ENCODE measurements at places on chromosomes 2 and 18. TPM values are rescaled to one million over a fixed set of nuclear protein-coding genes. Genes with fewer than 3 reads are reported as not detected.

- DNase-seq = no peak
Observed at GRCh38 chr2:239970004-239970623, 55.0 kb downstream of the NDUFA10 start.

GRCh38 chr2:57809230-57809629 is 237.4 kb upstream of the VRK2 start:
- DNase-seq = no peak

The IL36B gene
- not detected for total RNA-seq

GRCh38 chr2:109057686-109058085 is 68.7 kb upstream of the EDAR start:
- no peak for DNase-seq

DNA sequence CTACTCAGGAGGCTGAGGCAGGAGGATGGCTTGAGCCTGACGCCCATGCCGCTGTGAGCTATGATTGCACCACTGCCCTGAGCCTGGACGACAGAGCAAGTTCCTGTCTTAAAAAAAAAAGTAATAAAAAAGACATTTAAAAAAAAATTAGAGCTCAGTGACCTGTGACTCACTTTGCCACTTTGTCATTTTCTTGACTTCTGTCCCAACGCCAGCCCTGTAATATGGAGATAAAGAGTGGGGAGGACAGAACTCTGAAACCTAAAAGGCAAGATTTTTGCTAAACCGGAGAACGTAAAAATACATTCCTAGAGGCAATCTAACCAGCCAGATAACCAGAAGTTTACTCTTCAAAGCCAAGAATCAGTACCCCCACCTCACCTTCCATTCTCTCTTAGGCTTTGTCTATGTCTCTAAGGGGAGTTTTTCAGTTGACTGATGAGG is 49.0 kb downstream of the PRKRA start:
- no peak for DNase-seq

The DNAJC5G gene
- total RNA-seq = not detected

- no peak for DNase-seq
Observed at GRCh38 chr2:172179045-172179701, 76.5 kb upstream of the DLX2 start.

- DNase-seq = no peak
Observed at GRCh38 chr2:56502616-56503015, 318.8 kb downstream of the CCDC85A start.

- no peak for DNase-seq
Observed at GRCh38 chr2:69422198-69422597, 15.0 kb downstream of the NFU1 start.

DNA sequence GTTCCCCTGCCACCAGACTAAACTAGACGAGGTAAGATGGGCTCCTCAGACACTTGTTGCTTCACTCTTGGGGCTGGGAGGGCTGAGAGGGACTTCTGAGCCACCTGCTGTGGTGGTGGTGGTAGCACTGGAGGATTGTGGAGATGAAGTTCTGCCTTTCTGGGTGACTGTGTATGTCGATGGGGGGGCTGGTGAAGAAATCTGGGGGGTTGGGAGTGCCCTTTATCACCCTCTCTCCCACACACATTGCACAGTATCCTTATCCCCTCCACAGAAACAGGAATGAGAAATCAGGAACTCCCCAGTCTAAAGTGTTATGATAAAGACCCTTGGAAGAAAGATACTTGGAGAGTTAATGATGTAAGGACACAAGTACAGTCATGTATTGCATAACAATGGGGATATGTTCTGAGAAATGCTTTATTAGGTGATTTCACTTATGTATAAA is 38.5 kb downstream of the HK2 start:
- DNase-seq = no peak

- DNase-seq = no peak
Observed at GRCh38 chr2:73992036-73992435, 7.3 kb downstream of the TET3 start.

The OTX1 gene
- 3.0 TPM for total RNA-seq

- no peak for DNase-seq
Observed at GRCh38 chr2:150860301-150860700, 372.8 kb upstream of the RND3 start.

DNA sequence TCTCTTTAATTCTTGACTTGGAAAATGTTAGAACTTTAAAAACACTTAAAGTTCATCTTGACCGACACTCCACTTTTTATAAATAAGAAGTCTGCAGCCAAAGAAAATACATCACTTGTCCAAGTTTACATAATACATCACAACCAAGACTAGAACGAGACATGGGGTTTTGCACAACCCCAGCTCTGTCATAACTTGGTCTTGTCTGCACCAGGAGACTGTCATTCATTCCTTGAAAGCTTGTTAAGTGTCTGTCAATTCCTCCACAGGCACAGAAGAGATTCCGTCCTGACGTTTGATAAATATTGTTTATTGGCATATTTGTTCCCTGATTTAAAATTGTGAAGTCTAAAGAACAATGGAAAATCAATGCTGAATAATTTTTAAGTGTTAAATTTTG is 139.5 kb upstream of the SETBP1 start:
- no peak for DNase-seq

DNA sequence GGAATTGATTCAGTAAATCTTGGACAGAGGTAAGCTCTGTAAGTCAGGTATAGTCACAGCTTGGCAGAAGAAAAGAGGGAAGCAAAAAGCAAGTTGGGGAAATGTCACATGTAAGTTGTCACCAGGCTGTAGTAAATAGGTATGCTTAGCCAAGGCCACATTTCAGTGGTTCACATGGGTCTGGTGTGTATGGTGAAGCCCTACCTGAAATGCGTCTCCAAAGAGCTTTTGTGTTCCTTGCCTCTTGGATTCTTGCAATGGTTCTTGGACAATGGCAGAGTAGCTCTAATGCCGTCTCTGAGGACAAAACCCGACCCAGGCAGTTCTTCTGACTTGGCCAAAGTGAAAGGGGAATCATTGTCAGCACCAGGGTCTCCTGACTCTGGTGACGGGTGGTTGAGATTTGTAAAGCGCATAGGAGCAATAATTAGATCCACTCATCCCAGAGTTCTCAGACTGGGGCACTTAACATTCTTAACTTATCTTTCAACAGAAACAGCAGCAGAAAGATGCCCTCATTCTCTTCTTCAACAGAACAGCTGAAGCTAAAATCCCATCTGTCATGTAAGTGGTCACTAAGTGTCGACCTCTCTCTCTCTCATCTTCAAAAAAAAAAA is 34.4 kb upstream of the RPL37A start:
- DNase-seq = no peak

DNA sequence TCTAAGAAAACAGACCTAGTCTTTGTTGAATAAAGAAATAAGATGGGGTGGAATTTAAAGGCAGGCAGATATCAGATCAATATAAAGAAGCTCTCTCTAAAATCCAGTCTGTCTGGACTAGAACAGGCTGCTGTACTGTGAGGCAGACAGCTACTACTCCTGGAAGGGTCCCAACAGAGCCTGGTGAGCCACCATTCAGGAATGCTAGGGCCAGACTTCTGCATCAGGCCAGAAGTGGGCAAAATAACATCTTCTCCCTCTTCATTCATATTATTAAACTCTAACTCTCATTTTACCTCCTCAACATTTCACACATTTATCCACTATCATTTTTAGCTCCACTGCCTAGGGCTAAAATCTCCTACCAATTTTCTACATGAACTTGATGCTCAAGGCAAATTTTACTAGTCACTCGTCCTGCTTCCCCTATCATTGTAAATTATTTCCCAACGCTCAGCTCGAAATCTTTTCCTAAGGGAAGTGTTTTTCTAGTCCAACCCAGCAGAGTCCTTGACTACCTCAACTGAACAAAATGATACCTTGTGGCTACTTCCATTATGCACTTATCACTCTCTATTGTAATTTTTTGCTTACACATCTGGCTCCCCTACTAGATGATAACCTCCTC is 45.2 kb upstream of the GLS start:
- no peak for DNase-seq

- no peak for DNase-seq
Observed at GRCh38 chr18:10055125-10055750, 141.4 kb downstream of the VAPA start.

The CXCR1 gene
- not detected for total RNA-seq

The HAAO gene
- total RNA-seq = 42.7 TPM

- no peak for DNase-seq
Observed at GRCh38 chr2:3704692-3705091, 1.3 kb downstream of the DCDC2C start.

All from HepG2 (cell line).